Stimulated activated CD4-positive, alpha-beta T cell treated with anti-CD3 and anti-CD28 coated beads, Interleukin-12 subunit alpha, Interleukin-12 subunit beta, amount 100 ng/mL, for 4 hours (primary cell): ENCODE measurements at places on chromosomes 11 and 22.

DNA sequence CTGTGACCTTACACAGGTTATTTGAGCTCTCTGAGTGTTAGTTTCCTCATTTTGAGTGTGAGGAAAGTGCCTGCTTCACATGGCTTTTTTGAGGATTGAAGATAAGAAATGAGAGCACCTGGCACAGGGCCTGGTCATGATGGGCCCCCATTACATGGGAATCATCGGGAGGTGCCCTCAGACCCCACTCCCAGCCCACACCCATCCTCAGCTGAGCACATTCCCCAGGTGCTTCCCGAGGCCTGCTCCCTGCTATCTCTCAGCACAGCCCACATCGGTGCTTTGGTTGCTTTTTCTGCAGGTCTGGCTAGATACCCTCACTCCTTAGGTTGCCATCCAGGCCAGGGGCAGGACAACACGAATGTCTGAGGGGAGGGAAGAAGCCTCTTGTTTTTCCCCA, 16.6 kb downstream of the DGAT2 start:
- DNase-seq: no peak

DNA sequence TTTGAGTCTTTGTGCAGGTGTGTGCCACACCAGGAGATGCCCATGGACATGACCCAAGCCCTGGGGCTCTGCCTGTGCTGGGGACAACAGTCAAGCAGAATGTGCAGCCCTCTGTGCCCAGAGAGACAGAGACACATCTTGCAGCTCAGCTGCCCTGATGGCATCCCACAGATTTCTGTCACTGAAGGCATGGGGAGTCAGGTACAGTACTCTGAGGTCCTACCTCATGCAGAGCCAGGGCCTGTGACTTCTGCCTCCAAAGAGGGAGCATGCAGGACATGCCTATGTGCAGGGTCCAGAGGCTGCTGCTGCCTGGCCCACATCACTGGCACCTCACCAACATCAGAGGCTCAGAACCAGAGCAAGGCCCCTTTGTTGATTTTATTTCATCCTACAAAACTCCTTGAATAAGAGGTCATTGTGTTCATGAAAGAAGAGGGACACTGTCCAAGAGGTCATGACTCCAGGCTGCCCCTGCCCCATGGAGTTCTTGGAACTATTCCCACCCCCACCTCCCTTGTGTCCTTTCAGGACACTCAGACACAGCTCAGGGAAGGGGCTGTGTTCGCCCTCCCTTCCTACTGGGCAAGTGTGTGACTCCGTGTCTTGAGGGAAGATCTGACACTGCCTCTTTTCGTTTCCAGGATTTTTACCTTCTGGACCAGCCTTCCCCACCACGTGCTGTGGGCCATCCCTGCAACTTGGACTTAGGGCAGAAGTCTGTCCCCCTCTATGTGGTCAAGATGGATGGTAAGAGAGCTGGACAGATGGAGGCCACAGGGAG, 62.3 kb downstream of the BTG4 start:
- DNase-seq: no peak

DNA sequence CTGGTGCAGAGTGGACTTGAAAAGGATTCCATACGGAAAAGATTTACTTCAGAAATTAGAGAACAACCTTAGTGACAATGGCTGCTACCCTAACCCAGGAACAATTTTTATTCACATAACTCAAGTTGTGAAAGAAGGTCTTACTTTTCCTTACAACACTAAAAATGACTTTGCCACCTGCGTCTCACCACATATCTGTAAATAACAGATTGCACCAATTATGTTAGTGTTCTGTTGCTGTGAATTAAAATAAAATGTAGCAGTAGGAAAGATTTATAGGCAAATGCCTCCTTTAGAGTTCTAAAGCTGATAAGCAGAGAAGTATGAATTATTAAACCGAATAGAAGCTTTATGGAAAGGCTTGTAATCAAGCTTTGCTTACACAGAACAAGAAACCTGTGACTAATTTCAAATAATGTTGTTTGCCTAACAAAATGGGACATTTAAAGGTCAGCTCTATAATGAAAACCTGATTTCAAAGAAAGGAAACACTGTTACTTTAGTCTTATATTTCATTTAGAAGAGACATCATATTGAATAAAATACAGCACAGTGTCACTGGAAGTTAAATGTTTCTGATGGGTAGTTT, 2237.8 kb downstream of the LRRC4C start:
- DNase-seq: no peak

- no peak for DNase-seq
Measured at GRCh38 chr11:117177534-117178209, 871 bp upstream of the SIDT2 start.

GRCh38 chr11:100557830-100558611, 129.1 kb upstream of the ARHGAP42 start:
- no peak for DNase-seq

- no peak for DNase-seq
Measured at GRCh38 chr11:61616434-61616833, 35.6 kb upstream of the SYT7 start.

- DNase-seq: no peak
Measured at GRCh38 chr22:20113551-20114310, 2.2 kb upstream of the RANBP1 start.

DNA sequence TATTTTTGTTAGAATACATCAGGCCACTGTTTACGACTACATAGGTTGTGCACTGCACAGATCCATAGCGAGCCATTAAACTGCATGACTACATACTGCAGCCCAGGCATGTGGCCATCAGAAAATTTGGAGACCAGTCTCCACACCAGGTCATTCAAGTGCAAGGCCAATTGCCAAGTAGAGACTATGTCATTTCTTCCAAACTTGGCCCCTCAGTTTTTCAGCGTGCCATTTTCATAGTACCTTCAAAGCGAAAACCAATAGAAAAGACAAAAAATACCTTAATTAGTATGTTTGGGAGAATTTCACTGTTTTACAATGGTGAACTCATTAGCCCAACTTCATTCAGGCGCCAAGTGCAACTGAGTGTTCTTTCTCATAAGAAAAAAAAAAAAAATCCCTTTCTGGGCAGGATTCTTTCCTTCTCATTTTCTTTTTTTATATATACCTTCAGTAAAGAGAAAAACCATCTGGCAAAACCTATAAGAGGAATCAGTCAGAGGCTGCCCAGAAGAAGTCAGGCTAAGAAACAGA, 30.4 kb downstream of the PAMR1 start:
- no peak for DNase-seq

GRCh38 chr11:18540207-18541009, 13.7 kb upstream of the TSG101 start:
- DNase-seq: no peak

DNA sequence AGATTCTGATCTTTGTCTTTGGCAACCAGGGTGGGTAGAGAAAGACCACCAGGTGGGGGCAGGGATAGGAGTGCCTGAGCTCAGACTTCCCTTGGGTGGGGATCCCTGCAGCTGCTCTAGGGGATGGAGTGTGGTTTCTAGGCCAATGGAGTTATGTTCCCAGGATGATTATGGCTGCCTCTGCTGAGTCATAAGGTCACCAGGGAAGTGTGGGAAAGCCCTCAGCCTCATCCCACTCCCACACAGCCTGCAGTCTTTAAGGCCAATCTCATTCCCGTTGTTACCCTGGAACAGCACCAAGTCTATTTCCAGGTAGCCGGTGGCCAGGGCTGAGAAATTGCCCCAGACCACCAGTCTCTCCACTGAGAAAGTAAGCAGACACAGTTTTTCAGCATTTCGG, 2269.3 kb upstream of the RAG2 start:
- no peak for DNase-seq

GRCh38 chr11:62172294-62172693, 17.7 kb upstream of the SCGB1D1 start:
- DNase-seq: no peak

DNA sequence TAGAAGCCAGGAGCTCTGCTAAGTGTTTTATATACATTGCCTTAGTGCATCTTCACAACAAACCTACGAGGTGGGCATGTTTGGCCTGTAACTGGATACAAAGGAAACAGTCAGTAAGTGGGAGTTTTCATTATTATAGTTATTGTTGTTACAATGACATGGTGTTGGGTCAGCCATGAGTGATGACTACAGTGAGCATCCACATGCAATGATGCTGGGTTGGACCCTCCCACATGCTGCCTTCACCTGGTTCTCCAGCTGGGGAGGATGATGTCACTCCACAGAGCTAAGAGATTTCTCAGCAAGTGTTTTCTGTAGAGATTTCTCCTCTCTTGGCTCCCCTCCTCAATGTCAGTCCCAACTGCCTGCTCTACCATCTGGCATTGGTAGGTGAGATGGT, 59.3 kb downstream of the EHF start:
- DNase-seq: no peak

DNA sequence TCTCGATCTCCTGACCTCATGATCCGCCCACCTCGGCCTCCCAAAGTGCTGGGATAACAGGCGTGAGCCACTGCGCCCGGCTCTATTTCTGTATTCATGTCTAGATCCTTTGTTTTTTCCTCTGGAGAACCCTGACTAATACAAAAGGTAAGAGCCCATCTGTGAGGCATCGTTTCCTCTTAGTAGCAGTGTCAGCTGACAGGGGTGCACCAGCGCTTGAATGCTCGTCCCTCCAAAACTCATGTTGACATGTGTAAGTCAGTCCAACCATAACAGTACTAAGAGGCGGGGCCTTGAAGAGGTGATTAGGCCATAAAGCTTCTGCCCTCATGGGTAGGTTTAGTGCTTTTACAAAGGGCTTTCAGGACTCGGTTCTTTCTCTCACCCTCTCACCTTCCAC, 470.1 kb upstream of the B3GAT1 start:
- DNase-seq: no peak

- no peak for DNase-seq
Measured at GRCh38 chr11:66414120-66414934, 6.5 kb upstream of the NPAS4 start.

DNA sequence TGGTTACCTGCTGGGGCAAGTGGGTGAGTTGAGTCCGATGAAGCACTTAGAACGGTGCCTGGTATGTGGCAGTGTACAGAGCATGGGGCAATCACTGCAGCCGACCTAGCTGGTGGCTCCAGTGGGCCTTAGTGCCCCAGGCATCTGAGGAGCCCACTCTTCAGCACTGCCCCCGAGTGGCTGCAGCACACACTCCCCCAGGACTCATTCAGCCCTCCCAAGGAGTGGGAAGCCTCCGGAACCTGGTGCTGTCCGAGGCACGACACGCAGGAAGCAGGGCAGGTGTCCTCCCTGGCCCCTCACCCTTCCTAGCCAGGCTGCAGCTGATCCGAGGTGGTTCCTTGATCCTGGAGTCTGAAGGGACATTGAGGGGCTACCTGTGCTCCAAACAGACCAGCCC, 42.4 kb upstream of the PRODH start:
- DNase-seq: no peak

- DNase-seq: no peak
Measured at GRCh38 chr11:122494221-122494620, 161.3 kb upstream of the UBASH3B start.

DNA sequence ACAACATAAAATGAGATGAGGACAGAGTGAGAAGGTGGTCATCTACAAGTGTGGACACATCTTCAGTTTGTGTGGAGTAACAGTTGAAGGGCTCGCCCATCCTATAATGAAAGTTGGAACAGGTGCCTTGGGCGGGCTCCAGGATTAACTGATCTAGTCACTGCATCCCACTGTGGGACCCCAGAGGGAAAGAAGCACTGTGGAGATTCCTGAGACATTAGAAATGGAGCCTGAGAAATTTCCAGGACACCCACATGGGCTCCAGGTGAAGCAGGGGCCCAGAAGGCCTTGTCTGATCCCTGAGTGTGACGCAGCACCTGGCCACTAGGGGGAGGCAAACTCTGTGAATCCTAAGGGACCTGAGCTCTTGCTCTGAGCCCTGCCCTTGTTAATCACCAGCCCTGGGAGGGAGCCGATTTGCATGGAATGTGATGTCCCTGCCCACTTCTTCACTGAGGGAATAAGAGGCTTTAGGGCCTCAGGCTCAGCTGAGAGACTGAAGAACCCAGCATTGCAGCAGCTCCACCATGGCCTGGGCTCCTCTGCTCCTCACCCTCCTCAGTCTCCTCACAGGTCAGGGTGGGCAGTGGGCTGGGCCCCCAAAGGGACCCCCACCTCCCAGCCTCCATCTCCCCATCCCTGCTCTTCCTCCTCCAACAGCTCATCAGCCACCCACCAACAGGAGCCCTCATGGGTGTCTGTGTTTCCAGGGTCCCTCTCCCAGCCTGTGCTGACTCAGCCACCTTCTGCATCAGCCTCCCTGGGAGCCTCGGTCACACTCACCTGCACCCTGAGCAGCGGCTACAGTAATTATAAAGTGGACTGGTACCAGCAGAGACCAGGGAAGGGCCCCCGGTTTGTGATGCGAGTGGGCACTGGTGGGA, 98.4 kb downstream of the VPREB1 start:
- peak; percentile 71 for DNase-seq

GRCh38 chr11:116976941-116977570, 121.2 kb downstream of the SIK3 start:
- no peak for DNase-seq

DNA sequence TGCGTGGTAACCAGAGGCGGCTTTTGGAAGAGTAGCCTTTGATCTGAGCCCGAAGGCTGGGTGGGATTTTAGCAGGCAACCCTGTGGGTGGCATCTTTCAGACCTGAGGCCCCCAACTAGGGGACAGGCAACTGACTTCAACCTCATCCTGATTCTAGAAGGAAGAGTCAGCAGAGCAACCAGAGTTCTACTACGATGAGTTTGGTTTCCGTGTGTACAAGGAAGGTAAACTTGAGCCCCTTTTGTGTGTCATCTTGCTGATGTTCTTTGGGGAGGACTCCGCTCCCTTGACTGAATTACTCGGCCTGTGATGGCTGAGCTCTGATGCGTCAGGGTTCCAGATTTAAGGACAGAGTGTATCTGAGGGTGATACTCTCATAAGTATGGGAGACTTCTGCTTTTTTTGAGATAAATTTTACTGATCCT, 31.6 kb downstream of the SGSM3 start:
- DNase-seq: no peak

DNA sequence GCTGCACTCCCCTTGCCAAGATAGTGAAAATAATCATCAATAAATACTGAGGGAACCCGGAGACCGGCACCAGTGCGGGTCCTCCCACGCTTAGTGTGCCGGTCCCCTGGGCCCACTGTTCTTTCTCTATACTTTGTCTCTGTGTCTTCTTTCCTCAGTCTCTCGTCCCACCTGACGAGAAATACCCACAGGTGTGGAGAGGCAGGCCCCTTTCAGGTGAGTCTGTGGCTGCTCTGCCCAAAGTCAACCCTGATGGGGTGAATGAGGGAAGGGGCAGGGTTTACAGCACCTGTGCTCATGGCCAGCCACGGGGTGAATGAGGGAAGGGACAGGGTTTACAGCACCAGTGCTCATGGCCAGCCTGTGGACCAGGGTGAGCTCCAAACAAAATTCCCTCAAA, 4.7 kb downstream of the BET1L start:
- DNase-seq: no peak

DNA sequence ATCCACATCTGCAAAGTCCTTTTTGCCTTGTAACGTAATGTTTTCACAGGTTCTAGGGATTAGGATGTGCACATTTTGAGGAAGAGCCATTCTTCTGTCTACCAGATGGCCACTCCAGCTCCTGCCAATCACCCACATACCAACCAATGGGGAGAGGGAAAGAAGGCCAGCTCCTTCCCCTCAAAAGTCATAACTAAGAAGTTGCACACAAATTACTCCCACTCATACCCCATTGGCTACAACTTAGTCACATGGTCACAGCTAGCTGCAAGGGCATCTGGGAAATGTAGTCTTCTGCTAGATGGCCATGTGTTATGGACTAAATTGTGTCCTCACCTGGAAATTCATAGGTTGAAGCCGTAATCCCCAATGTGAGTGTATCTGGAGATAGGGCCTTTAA, 15.4 kb upstream of the MYOD1 start:
- DNase-seq: no peak

- no peak for DNase-seq
Measured at GRCh38 chr22:39254789-39255298, 10.1 kb upstream of the PDGFB start.
